Right renal cortex interstitium (tissue), 3 donors: ENCODE measurements at places on chromosomes 2 and 18. TPM values are rescaled to one million over a fixed set of nuclear protein-coding genes. Genes with fewer than 3 reads are reported as not detected.

GRCh38 chr2:74562126-74562775, 7.7 kb downstream of the DOK1 start:
- DNase-seq, result no peak

DNA sequence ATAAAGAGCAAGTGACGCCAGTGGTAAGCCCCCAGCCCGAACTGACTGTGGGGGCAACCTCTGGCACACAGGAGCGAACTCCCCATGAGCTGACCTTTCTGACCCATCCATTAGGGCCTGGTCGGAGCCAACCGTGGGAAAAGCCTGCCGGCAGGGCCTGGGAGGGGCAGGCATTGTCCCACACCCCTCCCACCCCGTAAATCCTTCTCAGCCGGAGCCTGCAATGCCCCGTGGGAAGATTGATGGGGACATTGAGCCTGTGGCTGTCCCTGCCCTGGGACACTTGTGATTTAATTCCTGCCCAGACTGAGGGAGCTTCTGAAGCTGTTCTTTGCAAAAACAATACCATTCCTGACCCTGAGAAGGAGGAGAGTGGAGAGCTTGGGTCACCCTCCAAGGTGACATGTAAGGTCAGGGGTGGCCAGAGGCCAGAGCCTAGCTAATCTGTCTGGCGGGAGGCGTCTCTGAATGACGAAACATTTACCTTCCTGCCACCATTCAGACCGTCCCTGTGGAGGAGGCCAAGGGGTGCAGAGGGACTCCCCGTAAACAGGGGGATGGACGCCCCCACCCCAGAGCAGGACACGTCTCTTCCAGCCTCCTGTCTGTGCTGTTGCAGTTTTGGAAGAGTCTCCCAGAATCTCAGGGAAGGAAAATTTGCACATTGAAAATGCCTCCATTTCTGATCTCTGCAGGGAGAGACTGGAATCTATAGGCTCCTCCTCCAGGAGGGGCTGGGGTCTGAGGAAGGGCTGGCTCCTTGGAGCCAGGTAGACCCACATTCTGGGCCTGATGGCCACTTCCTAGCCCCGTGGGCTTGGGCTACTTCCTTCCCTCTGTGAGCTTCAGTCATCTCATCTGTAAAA, 51.2 kb upstream of the HS6ST1 start:
- no peak for DNase-seq

- no peak for DNase-seq
These were observed 17.0 kb downstream of the TMEM177 start for GRCh38 chr2:119696005-119696404.

DNA sequence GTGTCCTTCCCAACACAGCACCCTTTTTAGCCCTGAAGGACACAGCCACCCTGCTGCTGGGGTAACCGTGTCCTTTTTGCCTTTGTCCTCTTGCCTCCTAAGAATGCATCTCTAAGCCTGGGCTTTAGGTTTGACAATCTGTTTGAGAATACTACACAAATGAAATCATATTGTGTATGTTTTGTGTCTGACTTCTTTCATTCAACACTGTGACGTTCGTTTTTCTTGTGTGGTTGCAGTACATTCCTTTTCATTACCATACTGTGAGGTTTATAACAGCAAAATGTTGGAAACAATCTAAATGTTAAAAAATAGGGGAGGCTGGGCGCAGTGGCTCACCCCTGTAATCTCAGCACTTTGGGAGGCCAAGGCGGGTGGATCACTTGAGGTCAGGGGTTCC, 11.2 kb downstream of the ASPRV1 start:
- DNase-seq, result no peak

- no peak for DNase-seq
These were observed at the start of gene ANKMY1 for GRCh38 chr2:240557808-240558207. TSS of gene ANKMY1 (minus strand) at chr2:240557988. CDS start at chr2:240557335, 653 bp downstream.

NOSTRIN gene
- 37.4 TPM for polyA plus RNA-seq

GRCh38 chr2:153354377-153354776, 124.2 kb downstream of the RPRM start:
- no peak for DNase-seq

LYPD6 gene
- polyA plus RNA-seq, result 18.2 TPM

- no peak for DNase-seq
These were observed 152.5 kb upstream of the AQP4 start for GRCh38 chr18:27017901-27018500.

DNA sequence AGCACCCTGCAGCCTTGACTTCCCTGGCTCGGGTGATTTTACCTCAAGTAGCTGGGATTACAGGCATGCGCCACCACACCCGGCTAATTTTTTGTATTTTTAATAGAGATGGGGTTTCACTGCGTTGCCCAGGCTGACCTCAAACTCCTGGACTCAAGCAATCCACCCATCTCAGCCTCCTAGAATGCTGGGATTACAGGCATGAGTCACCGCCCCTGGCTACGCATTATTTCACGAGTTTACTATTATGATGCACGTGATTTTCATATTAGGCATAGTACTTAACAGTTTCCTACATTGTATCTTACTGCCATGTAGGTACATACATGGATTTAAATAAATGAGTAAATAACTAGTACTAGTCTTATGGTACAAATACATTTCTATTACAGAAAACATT, 4.4 kb downstream of the DYNC2LI1 start:
- no peak for DNase-seq

DSC3 gene
- polyA plus RNA-seq, result 2.3 TPM

RAX gene
- not detected for polyA plus RNA-seq

DNA sequence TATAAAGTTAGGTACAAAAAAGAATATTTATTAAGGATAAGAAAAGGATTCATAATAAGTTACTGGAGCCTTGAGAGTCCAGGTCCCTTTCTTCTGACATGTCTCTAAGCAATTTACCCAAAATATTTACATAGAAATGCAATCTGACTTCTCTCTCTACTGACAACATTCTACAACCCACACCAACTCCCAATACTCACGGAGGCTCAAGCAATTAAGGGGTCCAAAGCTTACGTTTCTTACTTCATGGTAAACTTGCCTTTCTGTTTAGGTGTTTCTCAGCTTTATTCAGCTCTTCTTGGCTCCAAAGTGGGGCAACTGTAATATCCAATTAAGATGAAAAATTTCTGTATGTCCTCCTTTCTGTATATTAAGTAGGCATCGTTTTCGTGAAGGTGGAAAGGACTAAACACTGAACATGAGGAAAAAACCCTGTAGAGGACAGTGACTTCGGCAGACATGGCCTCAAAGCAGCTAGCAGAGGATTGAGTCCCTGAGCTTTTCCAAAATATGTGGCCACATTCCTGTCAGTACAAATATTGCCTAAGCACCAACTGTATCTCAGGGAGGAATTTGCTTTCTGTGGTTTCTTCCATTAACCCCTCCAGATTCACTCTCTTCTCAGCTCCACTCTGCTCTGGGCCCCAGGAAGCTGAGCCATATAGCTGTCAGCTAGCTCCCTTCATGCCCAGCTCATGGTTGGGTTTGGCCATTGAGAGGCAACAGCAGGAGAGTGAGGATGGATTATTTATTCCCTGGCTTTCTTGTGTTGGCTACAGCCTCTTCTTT, 67.9 kb upstream of the GLS start:
- DNase-seq, result no peak

CD8B2 gene
- 0.24 TPM for polyA plus RNA-seq

CNGA3 gene
- polyA plus RNA-seq, result not detected

- no peak for DNase-seq
These were observed 21.5 kb upstream of the DSG3 start for GRCh38 chr18:31426021-31426420.

DNA sequence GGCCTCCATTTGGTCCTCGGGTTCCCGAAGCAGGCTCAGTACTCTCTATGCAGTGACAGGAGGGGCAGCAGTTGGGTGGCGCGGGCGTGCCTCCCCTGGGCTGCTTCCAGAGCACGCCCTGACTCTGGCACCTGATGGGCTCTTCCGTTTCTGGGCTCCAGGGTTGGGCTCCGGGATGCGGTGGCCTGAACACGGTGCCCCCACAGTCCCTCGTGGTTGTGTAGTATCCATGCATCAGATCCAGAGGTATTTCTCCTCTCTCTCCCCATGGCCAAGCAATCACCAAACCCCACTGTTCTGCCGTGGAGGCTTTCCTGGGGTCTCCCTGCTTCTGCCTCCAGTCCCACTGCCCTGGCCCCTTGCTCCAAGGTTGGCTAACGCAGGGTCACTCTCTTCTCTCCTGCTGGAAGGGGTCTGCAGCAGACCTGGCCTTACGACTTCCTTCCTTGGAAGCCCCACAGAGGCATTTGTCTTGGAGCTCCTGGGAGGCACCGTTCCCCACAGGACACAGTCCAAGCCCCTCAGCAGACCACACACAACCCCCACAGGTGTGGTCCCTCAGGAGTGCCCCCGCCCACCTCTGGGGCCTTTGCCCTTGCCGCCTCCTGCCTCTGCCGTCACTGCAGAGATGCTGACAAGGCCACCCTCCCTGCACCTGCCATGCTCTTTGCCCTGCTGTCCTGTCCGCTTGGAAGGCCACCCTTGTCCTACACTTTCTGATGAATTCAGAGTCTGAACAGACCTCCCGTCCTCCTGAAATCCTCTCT, 136.6 kb upstream of the ASB18 start:
- no peak for DNase-seq

DNA sequence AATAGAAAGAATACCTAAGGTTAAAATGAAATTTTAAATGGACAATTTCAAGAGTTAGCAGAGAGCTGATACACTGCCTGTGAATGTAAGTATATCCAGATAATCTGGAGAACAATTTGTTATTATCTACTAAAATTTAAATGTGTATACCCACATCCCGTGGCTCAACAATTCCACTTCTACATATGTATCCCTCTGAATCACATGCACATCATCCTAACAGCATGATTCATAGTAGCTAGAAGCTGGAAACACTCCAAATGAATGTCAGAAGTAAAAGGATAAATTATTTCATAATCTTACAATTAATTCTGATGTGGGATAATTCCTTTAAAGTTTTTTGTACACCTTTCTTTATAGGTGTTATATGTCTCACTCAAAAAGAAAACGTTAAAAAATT, 87.9 kb downstream of the CNTNAP5 start:
- no peak for DNase-seq

GALNT13 gene
- polyA plus RNA-seq, result 2.1 TPM

DNA sequence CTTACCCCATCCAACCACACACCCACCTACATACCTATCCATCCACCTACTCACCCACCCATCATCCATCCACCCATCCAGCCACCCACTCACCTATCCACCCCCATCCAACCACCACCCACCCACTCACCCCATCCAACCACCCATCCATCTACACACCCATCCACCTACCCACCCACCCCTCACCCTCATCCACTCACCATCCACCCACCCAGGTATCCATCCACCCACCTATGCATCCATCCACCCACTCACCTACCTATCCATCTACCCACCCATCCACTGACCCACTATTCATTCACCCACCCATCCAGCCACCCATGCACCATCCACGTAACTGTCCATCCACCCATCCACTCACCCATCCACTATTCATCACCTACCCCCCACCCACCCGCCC, 194.8 kb downstream of the EIPR1 start:
- no peak for DNase-seq

HRH4 gene
- polyA plus RNA-seq, result not detected

DNA sequence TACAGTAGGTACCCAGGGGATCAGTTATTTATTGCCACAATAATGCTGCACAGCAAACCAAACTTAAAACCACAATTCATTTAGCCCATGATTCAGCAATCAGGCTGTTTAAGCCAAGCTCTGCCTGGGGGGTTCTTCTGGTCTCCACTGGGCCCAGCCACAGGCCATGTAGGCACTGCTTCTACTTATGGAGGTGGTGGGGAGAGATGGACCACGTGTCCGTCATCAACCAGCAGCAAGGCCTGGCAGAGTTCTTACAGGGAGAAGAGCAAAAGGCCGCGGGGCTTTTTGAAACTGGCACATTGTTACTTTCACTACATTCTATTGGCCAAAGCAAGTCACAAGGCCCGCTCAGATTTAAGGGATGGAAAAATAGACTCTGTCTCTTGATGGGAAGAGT, 76.3 kb upstream of the DAPL1 start:
- DNase-seq, result no peak

DNA sequence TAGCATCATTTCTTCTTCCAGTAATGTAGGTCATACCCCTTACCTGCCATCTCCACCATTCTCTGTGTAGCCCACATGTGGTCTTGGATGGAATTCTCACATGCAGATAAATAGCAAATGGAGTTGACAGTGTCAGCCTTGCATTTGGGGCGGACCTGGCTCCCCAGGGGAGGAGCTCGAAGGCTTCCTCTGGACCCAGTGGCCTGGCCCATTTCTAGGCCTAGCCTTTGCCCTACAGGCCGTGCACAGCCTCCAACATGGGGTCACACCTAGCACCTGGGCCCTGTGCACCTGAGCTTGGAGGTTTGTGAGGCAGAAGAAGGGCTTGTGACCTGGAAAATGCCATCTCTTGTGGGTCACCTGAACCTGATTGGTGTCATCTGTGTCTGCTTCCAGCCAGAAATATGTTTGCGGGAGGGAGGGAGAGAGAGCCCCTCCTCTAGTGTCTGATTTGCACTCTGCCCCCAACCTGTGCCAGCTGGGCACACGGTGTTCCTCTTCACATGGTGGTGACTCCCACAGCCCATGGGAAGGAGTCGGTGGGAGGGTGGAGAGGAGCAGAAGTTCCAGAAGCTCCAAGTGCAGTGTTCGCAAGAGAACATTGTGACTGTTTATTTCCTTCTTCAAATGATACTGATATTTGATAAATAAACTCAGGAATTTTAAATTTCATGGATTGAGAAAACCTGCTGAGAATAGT, 33.0 kb downstream of the ITGB1BP1 start:
- no peak for DNase-seq

DNA sequence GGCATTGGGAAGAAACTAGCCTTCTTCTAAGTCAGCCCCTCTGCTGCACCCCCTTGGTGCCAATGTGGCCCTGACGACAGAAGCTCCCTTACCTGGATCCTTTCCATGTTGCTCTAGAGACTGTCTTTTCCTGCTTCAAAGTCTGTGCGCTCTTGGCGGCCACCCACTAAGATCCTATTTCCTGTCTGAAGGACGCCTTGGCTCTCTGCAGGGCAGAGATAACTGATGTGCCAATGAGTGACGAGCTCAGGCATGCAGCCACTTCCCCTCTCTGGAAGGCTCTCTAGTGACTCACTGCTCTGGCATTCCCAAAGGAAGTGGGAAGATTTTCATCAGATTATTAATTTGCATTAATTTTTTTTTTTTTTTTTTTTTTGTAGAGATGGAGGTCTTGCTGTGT, 273.5 kb downstream of the CDH20 start:
- DNase-seq, result peak; percentile 29

DNA sequence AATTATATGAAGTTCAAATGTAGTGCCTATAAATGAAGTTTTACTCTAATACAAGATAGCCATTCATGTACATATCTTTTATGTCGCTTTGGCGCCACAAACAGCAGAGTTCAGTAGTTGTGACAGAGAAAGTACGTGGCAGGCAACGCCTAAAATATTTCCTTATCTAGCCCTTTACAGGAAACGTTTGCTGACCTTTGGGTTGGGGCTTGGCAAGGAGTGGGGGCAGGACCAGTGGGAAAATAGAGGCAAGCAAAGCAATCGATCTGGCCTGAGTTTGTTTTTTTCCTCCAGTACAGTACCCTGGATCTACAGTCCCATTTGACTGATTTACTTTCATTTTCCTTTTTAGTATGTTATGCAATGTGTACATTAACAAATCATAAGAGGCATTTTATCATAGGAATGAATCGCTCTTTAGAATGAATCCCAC, 13.1 kb downstream of the CCDC68 start:
- no peak for DNase-seq
